ENCODE measurements at places on chromosomes 5 and 9. TPM values are rescaled to one million over a fixed set of nuclear protein-coding genes. Genes with fewer than 3 reads are reported as not detected.

- H3K4me3 ChIP-seq: no peak overlapping the region
- H3K27me3 ChIP-seq: no peaks in the 10 kb centered on the region
- H3K4me1 ChIP-seq: peaks cover 9% of the 10 kb centered on the region
- H3K36me3 ChIP-seq: peaks cover 2% of the 10 kb centered on the region
- DNase-seq: no peak
Observed at GRCh38 chr5:149740341-149740740, 10.2 kb downstream of the PPARGC1B start.

GRCh38 chr9:22682961-22683699 lies 236.5 kb downstream of the DMRTA1 start:
- no peaks in the 10 kb centered on the region for H3K36me3 ChIP-seq
- H3K4me3 ChIP-seq: no peak overlapping the region
- no peak for DNase-seq
- no peaks in the 10 kb centered on the region for H3K4me1 ChIP-seq

GRCh38 chr9:14030375-14031059 lies 283.4 kb downstream of the NFIB start:
- no peaks in the 10 kb centered on the region for H3K27me3 ChIP-seq
- no peak overlapping the region for H3K27ac ChIP-seq
- H3K4me3 ChIP-seq: no peak overlapping the region

GRCh38 chr5:124460642-124461041 lies 285.8 kb downstream of the ZNF608 start:
- no peak for DNase-seq
- H3K36me3 ChIP-seq: no peaks in the 10 kb centered on the region
- peaks cover 10% of the 10 kb centered on the region for H3K27me3 ChIP-seq
- peaks cover 1% of the 10 kb centered on the region for H3K4me1 ChIP-seq
- no peak overlapping the region for H3K4me3 ChIP-seq

GRCh38 chr5:62317810-62318209 lies 11.8 kb downstream of the KIF2A start:
- H3K4me1 ChIP-seq: peaks cover 65% of the 10 kb centered on the region
- no peaks in the 10 kb centered on the region for H3K27me3 ChIP-seq
- no peak overlapping the region for H3K4me3 ChIP-seq
- H3K36me3 ChIP-seq: peaks cover 52% of the 10 kb centered on the region

- H3K27me3 ChIP-seq: no peaks in the 10 kb centered on the region
- no peak overlapping the region for H3K4me3 ChIP-seq
- H3K27ac ChIP-seq: no peak overlapping the region
- H3K36me3 ChIP-seq: no peaks in the 10 kb centered on the region
- no peak for DNase-seq
- H3K4me1 ChIP-seq: no peaks in the 10 kb centered on the region
Observed at GRCh38 chr9:31028137-31028536, 1356.3 kb upstream of the ACO1 start.

GRCh38 chr5:137796279-137796678 lies 42.1 kb upstream of the HNRNPA0 start:
- no peaks in the 10 kb centered on the region for H3K36me3 ChIP-seq
- H3K27me3 ChIP-seq: no peaks in the 10 kb centered on the region
- no peak overlapping the region for H3K4me3 ChIP-seq
- no peaks in the 10 kb centered on the region for H3K4me1 ChIP-seq
- no peak overlapping the region for H3K27ac ChIP-seq
- no peak for DNase-seq

DNA sequence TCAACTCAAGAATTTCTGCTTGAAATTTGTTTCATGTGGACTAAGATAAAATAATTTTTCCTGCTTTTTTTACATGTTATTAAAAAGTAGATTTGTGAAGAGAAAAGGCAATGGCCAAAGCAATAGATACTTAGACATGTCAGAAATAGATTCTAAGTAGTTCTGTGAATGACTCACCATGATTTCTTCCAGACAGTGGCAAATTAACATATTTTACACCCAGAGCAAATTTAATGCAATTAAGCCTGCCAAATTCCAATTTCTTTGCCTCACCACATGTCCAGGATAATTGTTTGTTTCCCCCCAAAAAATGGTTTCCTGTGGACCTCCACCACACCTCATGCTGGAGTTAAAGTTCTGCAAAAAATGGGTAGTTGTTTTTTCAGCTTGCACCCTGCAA lies 651.4 kb downstream of the CETN3 start:
- no peak for DNase-seq
- no peaks in the 10 kb centered on the region for H3K4me1 ChIP-seq
- H3K36me3 ChIP-seq: no peaks in the 10 kb centered on the region

GRCh38 chr5:14674983-14675854 lies 10.7 kb downstream of the OTULIN start:
- peak overlapping the region; percentile 56 for H3K4me3 ChIP-seq
- no peaks in the 10 kb centered on the region for H3K27me3 ChIP-seq
- DNase-seq: no peak

DNA sequence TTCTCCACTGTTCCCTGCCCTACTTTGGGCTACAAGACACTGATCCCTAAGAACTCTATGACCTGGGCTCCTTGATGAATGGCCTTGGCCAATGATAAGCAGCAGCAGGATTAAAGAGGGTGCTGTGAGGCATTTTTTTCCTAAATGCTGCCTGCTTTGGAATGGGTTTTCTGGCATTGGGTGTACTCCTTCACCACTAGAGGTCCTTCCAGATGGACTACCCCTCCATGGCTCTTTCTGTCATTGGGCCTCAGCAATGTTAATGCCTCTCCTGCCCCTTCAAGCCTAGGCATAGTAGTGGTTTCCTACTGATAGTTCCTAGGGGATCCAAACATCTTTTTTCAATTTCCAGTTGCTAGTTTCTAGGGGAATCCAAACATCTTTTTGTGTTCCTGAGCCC lies 319.3 kb upstream of the RPS23 start:
- no peak overlapping the region for H3K27ac ChIP-seq
- no peaks in the 10 kb centered on the region for H3K36me3 ChIP-seq
- no peaks in the 10 kb centered on the region for H3K4me1 ChIP-seq
- peaks cover 9% of the 10 kb centered on the region for H3K27me3 ChIP-seq
- H3K4me3 ChIP-seq: no peak overlapping the region

DNA sequence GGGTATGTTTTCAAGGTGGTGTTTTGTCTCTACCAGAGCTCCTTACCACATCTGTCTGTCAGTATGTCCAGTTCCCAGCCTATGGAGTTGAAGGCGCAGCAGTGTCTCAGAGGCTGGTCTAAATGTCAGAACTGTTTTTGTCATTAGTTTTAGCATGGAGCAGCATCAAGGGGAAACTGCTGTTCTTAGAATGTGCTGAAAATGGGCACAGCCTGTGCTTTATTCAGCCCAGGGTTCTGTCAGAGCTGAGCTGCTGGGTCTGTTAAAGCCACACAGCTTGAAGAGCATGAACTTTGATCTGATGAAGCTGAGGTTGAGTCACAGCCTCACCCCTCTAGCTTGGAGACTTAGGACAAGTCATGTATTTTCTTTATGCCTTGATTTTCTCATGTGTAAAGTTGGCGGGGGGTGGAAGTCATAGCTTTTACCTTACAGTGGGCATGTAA lies 71.9 kb downstream of the RALGPS1 start:
- H3K27me3 ChIP-seq: peaks cover 90% of the 10 kb centered on the region
- peak; percentile 15 for DNase-seq
- peaks cover 32% of the 10 kb centered on the region for H3K4me1 ChIP-seq
- H3K36me3 ChIP-seq: peaks cover 11% of the 10 kb centered on the region

DNA sequence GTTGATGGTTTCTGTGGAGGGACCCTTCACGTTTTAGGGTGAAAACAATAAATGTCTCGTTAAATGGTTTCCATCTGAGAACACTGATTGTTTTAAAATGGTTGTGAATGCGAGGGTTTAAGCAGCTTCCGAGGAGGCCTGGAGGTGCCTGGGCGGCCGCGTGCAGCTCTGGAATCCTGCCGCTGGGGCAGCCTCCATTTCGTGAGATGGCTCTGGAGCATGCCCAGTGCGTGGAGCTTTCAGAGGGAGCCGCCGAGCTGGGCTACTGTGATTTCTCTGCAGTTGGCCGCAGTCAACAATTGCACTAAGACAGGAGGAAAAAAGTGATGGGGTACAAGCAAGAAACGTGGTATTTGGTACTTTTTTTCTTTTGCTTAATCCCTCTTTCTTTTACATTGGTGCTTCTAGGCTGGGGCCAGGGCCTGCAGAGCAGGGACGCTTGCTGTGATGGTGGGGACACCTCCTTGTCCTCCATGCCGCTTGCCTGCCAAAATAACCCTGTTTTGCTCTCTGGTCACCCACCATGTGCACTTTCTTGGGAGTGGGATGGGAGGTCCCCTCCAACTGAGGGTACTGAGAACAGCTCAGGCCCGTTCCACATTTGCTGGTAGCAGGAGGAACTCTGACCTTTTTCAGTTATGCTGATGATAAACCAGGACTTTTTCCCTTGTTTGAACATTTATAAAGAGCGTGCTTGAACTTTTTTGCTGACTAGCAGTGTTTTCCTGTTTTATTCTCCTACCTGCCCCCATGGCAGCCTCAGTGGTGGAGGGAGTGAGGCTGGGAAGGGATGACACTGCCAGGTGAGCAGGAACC lies 47.1 kb downstream of the EHMT1 start:
- peaks cover 19% of the 10 kb centered on the region for H3K36me3 ChIP-seq
- H3K4me3 ChIP-seq: no peak overlapping the region
- peak overlapping the region; percentile 8 for H3K27ac ChIP-seq
- no peak for DNase-seq
- H3K4me1 ChIP-seq: peaks cover 37% of the 10 kb centered on the region

GRCh38 chr5:82104872-82105271 lies 133.0 kb downstream of the ATG10 start:
- no peak overlapping the region for H3K27ac ChIP-seq
- no peak overlapping the region for H3K4me3 ChIP-seq
- peaks cover 22% of the 10 kb centered on the region for H3K4me1 ChIP-seq
- peaks cover 5% of the 10 kb centered on the region for H3K36me3 ChIP-seq
- DNase-seq: peak; percentile 11

DNA sequence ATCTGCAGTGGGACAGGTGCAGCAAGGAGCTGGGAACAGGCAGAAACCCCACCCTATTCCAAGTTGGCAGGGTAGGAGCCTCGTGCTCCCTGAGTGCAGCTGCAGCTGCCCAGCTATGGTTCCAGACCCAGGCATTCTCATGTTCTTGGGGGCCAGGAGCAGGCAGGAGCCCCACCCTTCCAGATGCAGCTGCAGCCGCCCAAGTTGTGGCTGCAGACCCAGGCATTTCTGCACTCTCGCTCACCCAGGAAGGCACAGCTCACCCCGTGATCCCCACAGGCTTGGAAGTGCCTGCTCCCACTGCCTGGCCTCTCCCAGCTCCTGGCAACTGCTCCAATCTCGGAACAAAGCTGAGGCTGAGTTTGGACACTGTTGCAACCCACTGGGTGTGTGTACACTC lies 275.8 kb upstream of the ADRA1B start:
- no peak overlapping the region for H3K4me3 ChIP-seq
- H3K27ac ChIP-seq: no peak overlapping the region
- no peaks in the 10 kb centered on the region for H3K36me3 ChIP-seq
- peaks cover 22% of the 10 kb centered on the region for H3K27me3 ChIP-seq
- H3K4me1 ChIP-seq: no peaks in the 10 kb centered on the region

- DNase-seq: no peak
- H3K27me3 ChIP-seq: peaks cover 4% of the 10 kb centered on the region
- no peak overlapping the region for H3K4me3 ChIP-seq
- no peaks in the 10 kb centered on the region for H3K4me1 ChIP-seq
- no peaks in the 10 kb centered on the region for H3K36me3 ChIP-seq
Observed at GRCh38 chr5:112386766-112387165, 32.3 kb downstream of the EPB41L4A start.

Gene ZNF462
- total RNA-seq: not detected

DNA sequence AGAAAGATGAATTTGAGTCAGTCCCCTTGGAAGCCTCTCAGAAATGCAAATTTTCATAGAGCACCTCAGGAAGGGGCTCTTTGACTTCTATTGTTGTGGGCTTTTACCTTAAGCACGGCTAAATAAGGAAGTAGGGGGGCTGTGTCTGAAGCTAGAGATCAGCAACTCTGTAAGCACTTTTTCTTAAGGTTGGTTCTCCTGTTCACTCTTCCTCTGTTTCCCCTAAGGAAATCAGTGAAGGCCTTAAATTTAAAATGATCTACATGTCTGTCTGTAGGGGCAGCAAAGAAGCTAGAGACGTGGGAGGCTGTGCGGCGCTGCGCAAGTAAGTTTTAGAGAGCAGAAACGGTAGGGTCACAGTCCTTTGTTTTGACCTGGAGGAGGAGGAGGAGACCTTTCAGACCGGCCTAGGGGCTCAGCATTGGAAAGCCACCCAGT lies 1.2 kb upstream of the CDC14B start:
- DNase-seq: no peak
- peaks cover 60% of the 10 kb centered on the region for H3K27me3 ChIP-seq
- no peaks in the 10 kb centered on the region for H3K36me3 ChIP-seq
- H3K4me3 ChIP-seq: peak overlapping the region; percentile 10
- peaks cover 14% of the 10 kb centered on the region for H3K4me1 ChIP-seq

Gene TSSK1B
- not detected for total RNA-seq

- peaks cover 10% of the 10 kb centered on the region for H3K4me1 ChIP-seq
- no peaks in the 10 kb centered on the region for H3K27me3 ChIP-seq
- no peak overlapping the region for H3K27ac ChIP-seq
Observed at GRCh38 chr9:77325058-77325457, 147.7 kb downstream of the VPS13A start.

- peaks cover 75% of the 10 kb centered on the region for H3K4me1 ChIP-seq
- H3K36me3 ChIP-seq: peaks cover 12% of the 10 kb centered on the region
- H3K27ac ChIP-seq: peak overlapping the region; percentile 13
- H3K4me3 ChIP-seq: no peak overlapping the region
- H3K27me3 ChIP-seq: no peaks in the 10 kb centered on the region
Observed at GRCh38 chr9:33142535-33142934, 24.6 kb downstream of the B4GALT1 start.

DNA sequence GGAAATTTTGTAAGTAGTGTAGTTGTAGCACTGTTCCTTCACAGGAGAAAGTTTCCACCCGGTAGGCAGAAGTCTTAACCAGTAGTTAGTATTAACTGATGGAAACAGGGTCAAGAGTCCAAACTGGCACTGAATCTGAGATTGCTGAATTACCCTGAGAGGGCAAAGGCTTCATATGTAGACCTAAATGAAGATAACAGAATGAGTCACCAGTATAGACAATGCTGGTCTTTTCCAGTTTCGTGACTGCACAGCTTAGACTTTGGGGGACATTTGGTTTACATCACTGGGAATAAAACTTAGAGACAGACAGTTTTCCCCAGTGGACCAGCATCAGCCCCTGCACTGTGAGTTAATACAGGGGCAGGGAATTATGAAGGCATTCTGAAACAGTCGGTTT lies 60.5 kb downstream of the PCSK5 start:
- H3K4me1 ChIP-seq: peaks cover 10% of the 10 kb centered on the region
- H3K4me3 ChIP-seq: no peak overlapping the region
- H3K27ac ChIP-seq: no peak overlapping the region
- H3K27me3 ChIP-seq: no peaks in the 10 kb centered on the region

GRCh38 chr5:1212881-1213280 lies 11.5 kb downstream of the SLC6A19 start:
- H3K27me3 ChIP-seq: no peaks in the 10 kb centered on the region
- no peak overlapping the region for H3K4me3 ChIP-seq
- H3K4me1 ChIP-seq: peaks cover 3% of the 10 kb centered on the region
- no peak overlapping the region for H3K27ac ChIP-seq

- no peaks in the 10 kb centered on the region for H3K27me3 ChIP-seq
- no peaks in the 10 kb centered on the region for H3K36me3 ChIP-seq
- H3K27ac ChIP-seq: no peak overlapping the region
- DNase-seq: no peak
- no peak overlapping the region for H3K4me3 ChIP-seq
- no peaks in the 10 kb centered on the region for H3K4me1 ChIP-seq
Observed at GRCh38 chr9:131105952-131106351, 9.6 kb downstream of the AIF1L start.

Gene AGXT2
- not detected for total RNA-seq

Gene HMMR
- 88.6 TPM for total RNA-seq

GRCh38 chr5:90696153-90696552 lies 137.6 kb downstream of the ADGRV1 start:
- H3K4me3 ChIP-seq: no peak overlapping the region
- H3K27ac ChIP-seq: no peak overlapping the region
- no peaks in the 10 kb centered on the region for H3K36me3 ChIP-seq
- DNase-seq: no peak
- H3K4me1 ChIP-seq: no peaks in the 10 kb centered on the region
